ENCODE measurements at places on chromosomes 1 and 21.

DNA sequence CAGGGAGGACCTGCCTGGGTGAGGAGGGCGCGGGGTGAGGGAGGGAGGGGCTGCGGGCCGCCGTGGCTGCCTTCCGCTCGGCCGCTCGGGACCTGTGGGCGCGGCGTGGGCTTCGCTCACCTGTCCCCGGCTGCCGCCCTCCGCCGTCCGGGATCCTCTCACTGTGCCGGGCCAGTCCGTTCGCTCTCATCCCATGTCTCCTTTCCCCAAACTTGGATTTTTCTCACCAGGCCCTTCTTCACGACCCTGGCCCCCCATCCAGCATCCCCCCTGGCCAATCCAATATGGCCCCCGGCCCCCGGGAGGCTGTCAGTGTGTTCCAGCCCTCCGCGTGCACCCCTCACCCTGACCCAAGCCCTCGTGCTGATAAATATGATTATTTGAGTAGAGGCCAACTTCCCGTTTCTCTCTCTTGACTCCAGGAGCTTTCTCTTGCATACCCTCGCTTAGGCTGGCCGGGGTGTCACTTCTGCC lies 362 bp downstream of the ZBTB48 start:
- no peak for DNase-seq

GRCh38 chr1:17636612-17637011 lies 97.1 kb downstream of the ARHGEF10L start:
- no peak for DNase-seq

GRCh38 chr21:38392661-38393060 lies 105.6 kb downstream of the ERG start:
- no peak for DNase-seq

DNA sequence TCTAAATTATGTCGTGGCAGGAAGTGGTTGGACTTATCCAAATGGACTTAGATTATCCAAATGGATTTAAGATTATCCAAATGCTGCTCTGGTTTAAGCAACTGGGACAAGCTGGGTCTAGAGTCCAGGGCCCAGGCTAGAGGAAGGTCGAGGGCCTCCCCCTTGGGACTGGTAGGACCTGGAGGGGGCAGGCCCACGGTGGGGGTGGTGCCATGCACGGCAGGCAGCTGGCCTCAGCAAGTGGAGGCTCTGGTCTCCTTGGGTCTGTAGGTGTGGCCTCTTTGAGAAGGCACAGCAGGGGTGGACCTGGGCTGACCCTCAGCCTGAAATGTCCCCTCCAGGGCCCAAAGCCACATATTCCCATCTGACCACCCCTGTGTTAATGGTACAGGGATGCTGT lies 29.8 kb downstream of the PADI6 start:
- DNase-seq, result no peak

DNA sequence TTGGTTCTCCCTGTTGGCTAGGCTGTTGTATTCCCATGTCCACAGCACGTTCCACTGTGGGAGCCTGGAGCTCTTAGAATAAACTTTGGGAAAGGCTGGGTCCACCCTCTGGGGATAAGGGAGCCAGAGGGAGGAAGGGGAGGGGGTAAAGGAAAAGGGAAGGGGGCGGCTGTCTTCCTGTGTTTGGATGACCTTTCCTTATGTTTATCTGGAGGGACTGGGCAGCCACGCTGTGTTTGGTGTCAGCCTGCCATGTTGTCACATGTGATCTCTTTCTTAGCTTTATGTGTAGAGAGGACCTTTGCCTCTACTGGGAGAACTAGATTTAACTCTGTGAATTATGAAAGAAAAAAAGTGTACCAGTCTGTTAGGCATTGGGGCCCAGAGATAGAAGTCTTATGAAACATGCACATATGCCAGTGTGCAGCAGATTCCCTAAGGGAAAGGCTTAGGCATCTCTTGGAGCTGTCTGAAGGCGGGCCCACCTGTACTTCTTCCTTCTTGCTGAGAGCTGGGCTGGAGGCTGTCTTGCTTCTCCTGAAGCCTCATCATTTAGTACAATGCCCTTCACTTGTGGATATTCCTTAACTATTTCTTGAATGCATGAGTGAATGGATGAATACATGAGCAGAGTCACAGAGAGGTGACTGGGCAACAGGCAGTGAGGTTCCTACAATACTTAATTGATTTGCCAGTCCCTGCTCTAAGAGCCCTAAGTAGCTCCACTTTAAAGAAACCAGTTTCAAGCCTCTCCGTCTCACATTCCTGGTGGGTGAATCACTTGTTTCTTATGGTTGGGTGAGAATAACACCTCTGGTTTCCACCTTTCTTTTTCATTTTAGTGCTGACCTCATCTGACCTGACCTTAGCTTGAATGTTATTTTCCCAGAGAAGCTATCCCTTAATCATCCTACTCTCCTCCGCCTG lies 62.5 kb upstream of the ARHGAP29 start:
- no peak for DNase-seq

GRCh38 chr1:109687641-109688499 lies at the start of gene GSTM1:
TSS of gene GSTM1 (plus strand) at chr1:109687817. CDS start at chr1:109687874, 57 bp downstream.
- no peak for DNase-seq

All from cortex of kidney (tissue), 1 donor.